ENCODE measurements at places on chromosomes 7 and 10.

DNA sequence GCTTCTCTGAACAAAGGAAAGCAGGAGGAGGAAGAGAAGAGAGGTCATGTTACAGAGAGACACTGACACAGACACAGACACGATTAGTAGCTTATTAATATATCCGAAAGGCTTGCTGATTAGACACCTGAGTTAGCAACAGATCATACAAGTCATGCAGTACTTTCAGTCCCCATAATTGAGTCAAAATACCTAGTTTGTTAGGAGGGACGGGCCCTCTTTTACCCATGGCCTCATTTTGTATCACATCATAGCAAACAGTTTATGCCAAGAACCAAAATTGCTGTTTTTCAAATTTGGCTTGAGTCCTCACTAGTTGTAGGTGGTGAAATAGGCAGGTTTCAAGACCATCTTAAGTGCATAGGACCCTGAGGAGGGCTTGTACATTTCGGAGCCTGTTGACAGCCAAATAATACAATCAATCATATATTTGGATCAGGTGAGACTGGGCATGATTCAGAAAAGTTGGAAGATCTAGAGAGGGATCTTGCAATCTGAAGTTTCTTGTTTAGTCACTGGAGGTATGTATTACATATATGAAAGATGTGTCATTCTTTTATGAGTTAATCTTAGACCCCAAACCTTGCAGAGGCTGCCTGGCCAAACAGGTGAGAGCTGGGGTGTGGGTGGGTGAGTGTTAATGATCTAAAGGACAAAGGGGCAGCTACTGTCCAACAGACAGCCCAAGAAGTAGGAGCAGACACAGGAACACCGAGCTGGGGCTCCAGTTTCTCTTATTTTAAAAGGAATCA lies 65.4 kb downstream of the PRPF18 start:
- no peak for DNase-seq

DNA sequence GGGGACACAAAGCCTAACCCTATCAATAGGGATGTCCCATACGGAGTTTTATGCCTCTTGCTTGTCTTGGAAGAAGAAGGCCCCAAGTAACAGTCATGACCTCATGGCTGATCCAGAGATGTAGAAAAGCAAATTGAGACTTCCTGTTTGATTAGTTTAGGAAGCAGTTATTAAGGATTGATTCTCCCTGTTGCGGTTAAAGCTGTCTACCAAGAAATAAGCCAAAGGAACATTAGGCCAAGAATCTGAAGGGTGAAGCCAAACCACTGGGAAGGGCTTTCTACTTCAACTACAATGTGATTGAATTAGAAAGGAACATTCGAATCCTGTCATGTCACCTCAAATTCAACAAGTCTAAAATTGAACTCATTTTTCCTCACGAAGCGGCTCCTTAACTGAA lies 60.5 kb upstream of the AGBL3 start:
- no peak for DNase-seq

DNA sequence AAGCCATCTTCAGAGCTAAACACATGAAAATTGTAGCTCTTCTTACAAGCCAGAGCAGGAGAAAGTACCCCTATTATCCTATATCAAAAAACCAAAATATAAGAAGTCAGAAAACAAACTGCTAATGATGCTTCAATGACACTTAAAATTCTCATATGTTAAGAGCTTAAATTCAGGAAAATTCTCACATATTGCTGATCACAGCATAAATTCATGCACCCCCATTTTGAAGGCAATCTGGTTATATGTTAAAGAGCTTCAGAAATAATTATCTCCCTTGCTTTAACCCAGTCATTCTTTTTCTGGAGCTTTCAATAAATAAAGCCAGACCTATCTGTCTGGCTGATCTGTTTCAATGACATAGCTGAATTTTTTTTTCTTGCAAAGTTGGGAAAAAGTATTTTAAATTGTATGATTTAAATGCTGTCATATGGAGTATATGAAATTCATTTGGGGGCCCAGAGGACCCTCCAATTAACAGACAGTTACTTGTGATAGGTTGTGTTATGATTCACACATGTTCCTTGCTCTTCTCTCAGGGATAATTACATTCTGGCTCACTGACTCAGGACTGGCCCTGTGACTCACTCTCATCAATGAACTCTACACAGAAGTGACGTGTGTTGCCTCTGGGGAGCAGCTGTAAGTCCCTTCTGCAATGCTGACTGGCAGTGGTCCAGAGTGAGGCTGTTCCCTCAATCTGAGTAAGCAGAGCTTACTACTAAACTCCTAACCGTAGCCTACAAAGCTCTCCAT lies 85.2 kb downstream of the HGF start:
- DNase-seq: peak; percentile 72

- DNase-seq: no peak
Measured at GRCh38 chr10:60082341-60082740, 176.0 kb upstream of the CCDC6 start.

DNA sequence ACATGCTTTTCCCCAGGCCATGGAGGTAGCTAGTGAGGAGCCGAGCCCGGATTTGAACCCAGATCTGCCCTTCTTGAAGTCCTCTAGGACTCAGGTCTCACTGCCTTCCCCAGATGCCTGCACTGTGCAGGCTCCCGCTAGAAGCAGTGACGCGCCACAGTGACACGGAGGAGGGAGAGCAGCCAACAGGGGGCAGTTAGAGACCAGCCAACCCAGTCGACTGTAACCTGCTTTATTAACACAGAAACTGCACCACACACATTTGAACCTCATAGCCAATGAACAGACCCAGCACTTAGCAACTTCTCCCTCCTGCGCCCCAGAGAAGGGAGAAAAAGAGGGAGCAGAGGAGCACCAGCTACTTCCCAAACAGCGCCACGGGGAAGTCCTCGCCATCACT lies 27.4 kb downstream of the PILRA start:
- DNase-seq: no peak

DNA sequence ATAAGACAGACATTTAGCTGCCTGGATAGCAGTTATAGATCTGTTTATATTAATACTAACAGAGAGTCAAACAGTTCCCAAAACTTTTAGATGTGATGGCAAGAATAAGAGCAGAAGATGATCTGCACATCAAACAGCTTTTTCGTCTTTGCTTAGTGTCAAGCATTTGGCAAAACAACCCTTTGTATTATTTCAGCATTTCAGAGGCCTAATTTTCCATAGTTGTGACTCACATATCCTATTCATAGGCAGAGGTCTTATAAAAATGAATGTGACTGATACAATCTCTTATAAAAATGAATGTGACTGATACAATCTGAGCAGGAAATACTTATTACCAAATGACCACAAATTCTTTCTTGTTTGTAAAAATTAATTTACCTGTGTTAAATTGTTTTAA lies 71.2 kb downstream of the LRRTM3 start:
- no peak for DNase-seq

- no peak for DNase-seq
Measured at GRCh38 chr10:44909910-44910309, 1.2 kb upstream of the TMEM72 start.

GRCh38 chr10:104424719-104425118 lies 71.1 kb downstream of the CFAP58 start:
- DNase-seq: no peak

DNA sequence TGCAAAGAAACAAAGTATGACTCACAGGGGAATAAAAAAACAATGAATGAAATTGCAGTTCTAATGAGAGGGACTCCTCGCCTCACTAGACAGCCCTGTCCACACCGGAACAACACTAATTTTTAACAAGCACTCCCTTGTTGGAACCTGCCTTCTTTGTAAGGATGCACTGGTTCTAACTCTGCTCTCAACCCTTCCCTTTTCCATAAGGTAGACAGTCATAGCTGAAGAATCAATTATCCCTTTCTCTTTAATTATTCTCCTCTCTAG lies 65.1 kb downstream of the TSPAN12 start:
- no peak for DNase-seq

DNA sequence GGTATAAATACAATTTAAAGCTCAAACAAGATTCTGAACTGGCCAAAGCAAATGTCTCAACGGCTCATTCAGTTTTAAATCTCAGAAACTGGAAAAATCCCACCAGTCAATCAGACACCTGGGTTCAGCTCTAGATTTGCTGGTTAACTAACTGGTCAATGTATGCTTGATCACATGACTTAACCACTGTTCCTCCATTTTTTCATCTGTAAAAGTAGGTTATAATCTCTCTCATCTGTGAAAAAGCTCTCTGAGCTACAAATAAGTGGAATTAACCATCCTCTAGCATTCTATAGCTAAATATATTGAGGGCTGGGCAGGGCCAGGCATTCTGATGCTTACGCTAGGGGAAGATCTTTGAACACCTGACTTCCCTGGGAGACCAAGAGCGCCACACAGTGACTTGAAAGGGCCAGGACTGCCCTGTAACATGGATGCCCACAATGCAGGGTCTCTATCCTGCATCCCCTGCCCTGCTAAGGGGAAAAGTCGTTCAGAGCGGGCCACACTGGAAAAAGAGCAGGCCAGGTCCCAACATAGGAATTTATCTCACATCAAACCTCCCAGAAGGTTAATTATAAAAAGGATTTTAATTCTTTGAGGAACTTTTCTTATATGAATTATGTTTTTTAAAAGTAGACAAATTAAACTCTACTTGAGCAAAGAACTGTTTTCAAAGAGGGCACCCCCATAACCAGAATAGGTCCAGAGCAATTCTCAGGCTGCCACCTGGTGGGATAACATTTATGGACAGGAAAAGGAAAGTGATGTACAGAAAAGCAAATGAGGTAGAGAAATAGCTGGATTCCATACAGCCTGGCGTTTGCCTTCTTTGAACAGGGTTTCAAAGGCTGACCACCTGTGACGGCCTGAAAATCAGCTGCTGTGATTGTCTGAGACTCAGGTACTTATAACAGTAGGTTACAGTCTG lies 1.8 kb downstream of the RP9 start:
- peak; percentile 50 for DNase-seq

DNA sequence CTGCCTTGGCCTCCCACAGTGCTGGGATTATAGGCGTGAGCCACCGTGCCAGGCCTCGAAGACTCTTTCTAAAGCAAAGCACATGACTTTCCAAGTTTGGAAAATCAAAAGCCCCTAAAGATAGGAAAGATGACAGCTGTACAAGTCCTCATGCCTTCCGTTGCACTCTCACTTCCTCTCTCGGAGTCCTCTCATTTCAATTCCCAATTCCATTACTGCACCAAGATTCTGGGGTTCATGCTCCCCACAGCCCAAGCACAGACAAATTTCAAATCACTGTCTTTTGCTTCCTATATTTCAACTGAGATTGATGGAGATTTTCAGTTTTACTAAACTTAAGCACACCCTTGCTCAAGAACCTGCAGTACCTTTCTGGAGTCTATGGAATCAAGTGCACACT lies 10.9 kb upstream of the PLAU start:
- DNase-seq: no peak

GRCh38 chr7:11191574-11192220 lies 218.0 kb downstream of the PHF14 start:
- DNase-seq: no peak

- peak; percentile 56 for DNase-seq
Measured at GRCh38 chr7:142412551-142413193, 154.8 kb upstream of the PRSS58 start.

DNA sequence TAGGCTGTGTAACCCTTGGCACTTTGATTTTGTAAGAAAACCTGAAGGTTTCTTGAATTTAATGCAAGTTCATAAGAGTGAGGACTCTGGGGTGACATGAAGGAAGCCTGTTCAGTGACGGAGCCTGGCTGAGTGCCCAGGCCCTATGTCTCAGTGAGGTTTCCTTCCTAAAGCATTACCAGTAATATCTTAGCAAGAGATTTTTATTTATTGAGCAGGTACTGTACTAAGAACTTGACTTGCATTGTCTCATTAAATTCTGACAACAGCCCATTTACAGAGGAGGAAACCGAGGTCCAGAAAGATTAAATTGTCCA lies 197.2 kb downstream of the HECW1 start:
- no peak for DNase-seq

GRCh38 chr10:113444766-113445365 lies 108.0 kb upstream of the HABP2 start:
- DNase-seq: no peak

GRCh38 chr7:56537477-56537876 lies 421.3 kb upstream of the NUPR2 start:
- DNase-seq: no peak

- no peak for DNase-seq
Measured at GRCh38 chr10:71255808-71256660, 43.7 kb downstream of the UNC5B start.

GRCh38 chr7:158495786-158496185 lies 91.8 kb downstream of the PTPRN2 start:
- DNase-seq: peak; percentile 20

- no peak for DNase-seq
Measured at GRCh38 chr10:73807471-73807870, 3.9 kb downstream of the NDST2 start.

GRCh38 chr10:105398202-105398601 lies 757.1 kb downstream of the SORCS3 start:
- DNase-seq: no peak

- DNase-seq: peak; percentile 77
Measured at GRCh38 chr10:123997486-123998196, 95.8 kb downstream of the CHST15 start.

DNA sequence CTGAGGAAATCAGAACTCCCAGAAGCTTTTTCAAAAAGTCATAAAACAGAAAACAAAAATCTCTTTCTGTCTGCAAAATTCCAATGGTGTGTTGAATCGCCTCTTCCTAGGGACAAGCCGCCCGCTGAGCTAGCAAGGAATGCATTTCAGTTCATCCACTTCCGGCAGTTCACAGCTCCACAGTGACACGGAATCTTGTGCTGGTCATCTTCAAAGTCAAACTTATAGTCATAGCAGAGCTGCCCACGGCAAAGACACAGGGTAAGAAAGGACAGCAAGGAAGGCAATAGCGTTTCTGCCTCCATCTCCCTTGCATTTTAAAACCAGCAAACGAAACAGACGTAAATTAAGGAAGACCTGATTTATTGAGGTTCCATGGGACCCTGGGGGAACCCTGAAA lies 111.2 kb downstream of the GALNT11 start:
- DNase-seq: no peak

DNA sequence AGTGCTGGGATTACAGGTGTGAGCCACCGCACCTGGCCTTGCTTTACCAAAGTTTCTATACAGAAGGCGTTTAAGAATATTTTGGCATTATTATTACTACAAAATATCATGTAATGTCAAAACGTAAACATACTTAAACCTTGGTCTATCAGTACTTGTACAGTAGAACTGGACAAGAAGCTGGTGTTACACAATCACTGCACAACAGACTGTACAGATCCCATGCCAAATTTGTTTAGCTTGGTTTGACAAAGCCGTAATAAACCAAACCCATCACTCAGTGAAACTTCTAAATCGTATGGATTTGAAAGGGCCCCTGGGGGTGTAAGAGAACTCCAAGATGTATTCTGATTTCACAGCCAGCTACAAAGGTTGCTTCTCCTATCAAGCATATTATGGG lies 51.8 kb upstream of the RHEB start:
- DNase-seq: no peak

- no peak for DNase-seq
Measured at GRCh38 chr10:91557651-91558111, 75.2 kb downstream of the PPP1R3C start.

DNA sequence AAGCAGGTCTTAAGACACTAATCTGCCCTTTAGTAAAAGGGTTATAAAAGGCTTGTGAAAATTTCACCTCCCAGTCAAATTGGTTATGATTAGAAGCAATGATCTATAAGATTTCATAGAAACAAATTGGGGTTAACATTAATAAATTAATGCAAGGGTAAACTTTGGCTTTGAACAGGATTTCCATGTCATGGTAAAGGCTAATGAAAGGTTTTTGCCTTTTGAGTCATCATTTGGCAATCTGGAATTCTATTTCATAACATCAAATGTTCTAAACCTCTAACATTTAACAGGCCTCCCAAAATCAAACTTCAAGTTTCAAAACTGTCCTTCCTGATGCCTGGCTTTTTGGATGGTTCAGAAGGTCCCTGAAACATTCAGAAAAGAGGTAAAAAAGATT lies 62.4 kb downstream of the COA1 start:
- DNase-seq: no peak

- no peak for DNase-seq
Measured at GRCh38 chr7:84900215-84900614, 286.6 kb downstream of the SEMA3D start.
